Natural killer cell treated with Interleukin-12 subunit alpha and Interleukin-12 subunit beta and Interleukin-15 and Interleukin-18, amount 100 ng/mL, for 72 hours (primary cell): ENCODE measurements at places on chromosomes 7 and 10.

DNA sequence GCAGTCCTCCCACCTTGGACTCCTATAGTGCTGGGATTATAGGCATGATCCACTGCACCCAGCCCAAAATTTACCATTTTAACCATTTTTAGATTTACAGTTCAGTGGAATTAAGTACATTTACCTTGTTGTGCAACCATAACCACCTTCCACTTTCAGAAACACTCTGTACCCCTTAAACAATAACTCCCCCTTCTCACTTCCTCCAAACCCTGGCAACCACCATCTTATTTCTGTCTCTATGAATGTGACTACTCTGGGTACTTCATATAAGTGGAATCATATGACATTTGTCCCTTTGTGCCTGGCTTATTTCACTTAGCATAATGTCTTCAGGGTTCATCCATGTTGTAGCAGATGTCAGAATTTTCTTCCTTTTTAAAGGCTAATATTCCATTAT is 33.6 kb downstream of the SUFU start:
- DNase-seq, result no peak

- DNase-seq, result no peak
Observed at GRCh38 chr10:110803830-110804338, 67.8 kb upstream of the PDCD4 start.

DNA sequence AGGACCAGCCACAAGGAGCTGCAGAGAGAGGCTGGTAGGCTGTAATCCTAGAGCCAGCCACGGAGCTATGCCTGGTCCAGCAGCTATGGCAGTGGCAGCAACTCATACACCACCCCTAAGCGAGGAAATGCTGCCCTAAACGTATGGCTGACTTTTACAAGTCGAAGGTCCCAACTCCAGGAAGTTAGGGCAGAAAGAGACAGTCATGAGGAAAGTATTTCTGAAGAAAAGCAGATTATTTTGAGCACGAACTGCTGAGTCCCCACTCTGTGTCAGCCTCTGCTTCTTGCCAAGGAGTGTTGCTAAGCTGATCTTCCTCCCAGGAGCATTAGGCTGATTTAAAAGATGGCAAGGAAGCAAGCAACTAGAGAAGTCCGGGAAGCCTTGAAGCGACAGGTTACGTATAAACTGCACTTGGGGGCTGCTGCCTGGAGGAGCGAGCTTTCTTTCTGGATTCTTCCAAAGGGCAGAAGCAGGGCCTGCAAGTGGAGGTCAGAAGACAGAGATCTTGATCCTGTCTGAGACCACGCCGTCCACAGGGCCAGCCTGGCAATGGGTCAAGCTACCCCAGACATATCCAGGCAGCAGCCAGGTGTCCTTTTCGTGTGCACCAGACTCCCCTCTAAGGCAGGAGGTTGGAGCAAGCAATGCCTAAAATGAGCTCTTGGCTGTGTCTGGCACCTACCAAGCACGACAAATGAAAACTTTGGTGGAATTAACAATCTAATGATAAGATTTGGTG is 39.4 kb downstream of the PLXNA4 start:
- no peak for DNase-seq

DNA sequence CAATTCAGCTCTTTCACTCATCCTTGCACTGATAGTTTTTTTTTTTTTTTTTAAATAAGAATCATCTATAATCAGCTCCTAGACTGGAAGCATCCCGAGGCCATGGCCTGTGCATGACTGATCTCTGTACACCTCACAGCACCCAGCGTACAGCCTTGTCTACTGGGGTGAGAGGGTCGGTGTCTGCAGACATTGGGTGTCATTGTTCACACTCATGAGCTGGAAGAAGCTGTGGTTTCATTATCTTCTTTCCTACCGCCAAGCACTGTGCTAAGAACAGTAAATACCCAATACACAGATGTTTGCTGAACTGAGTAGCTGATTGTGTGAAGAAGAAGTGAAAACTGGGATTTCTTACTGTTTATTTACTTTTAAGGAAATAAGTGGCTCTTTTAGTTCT is 123.6 kb downstream of the CLEC2L start:
- peak; percentile 77 for DNase-seq

GRCh38 chr10:124262234-124262865 is 156.4 kb downstream of the OAT start:
- DNase-seq, result no peak

DNA sequence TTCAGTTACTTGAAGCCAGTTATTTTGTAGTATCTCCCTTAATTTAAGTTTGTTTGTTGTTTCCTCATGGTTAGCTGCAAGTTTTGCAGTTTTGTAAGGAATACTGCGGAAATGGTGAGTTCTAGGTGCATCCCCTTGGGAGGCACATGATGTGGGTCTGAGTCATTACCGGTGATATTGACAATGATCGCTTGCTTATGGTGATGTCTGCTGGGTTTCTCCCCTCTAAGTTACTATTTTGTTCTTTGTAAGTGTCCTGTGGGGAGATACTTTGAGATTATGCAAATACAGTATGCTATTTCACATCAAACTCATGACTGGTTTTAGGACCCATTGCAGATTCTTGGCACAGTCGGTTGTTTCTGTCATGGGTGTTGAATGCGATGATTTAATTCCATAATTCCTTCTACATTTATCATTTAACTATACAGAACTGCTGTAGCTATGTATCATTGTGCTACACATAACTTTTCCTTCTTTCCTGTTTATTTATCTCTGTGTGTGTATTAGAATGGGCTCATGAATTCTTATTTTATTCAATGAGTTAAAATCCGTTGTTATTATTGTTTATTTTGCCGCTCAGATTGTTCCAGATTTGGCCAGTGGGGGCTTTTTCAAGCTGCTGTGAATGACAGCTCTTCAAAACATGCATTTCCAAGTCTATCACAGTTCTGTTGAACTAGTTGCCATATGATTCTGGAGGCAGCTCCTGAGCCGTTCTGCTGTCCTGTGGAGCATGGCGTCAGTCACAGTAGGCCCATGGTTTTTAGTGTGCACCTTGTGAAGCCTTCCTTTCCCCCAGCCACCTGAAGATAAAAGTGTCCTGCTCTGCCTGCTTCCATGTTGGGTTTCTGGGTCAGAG is 18.4 kb downstream of the TSPAN14 start:
- DNase-seq, result peak; percentile 65

DNA sequence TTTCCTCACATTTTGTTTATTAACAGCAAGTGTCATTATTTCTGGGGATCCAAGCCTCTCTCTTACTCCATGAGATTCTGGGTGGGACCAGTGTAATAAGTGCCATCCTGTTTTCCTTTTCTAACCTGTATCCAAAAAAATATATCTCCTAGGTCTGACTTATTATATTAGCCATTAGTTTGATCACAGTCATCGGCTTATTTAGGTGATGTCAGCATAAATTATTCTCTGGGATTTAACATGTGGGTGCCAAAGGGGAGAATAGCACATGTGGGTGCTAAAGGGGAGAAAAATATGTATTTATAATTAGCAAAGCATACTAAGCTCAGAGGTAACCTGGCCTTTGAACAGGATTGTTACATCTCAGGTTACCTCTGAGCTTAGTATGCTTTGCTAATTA is 293.8 kb upstream of the SEMA3D start:
- DNase-seq, result no peak

DNA sequence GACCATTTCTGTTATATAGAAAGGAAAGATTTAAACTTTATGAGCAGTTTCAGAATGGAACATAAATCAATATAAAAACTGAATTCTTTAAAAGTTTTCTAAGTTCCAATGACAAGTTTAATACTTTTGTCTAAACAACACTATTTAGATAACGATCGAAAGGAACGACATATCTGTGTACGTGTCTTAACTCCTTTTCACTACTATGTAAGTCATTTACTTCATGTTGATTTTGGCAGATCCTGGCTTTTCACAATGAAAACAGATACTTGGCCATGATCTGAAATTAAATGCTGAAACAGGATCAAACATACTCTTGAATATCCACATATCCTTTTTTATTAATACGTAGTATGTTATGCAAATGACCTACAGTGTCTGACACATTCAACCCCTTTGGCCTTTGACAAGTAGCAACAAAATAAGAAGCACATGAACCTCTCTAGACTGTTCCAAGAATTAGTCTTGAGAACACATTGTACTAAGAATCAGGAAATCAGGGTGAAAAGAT is 41.9 kb downstream of the RNLS start:
- DNase-seq, result no peak
